SJSA1 (cell line): ENCODE measurements at places on chromosomes 6 and 20. TPM values are rescaled to one million over a fixed set of nuclear protein-coding genes. Genes with fewer than 3 reads are reported as not detected.

TMEM74B gene
- total RNA-seq, result not detected in 2 replicates

ALDH5A1 gene
- total RNA-seq, result 0.66 and 0.78 TPM in 2 replicates

DNA sequence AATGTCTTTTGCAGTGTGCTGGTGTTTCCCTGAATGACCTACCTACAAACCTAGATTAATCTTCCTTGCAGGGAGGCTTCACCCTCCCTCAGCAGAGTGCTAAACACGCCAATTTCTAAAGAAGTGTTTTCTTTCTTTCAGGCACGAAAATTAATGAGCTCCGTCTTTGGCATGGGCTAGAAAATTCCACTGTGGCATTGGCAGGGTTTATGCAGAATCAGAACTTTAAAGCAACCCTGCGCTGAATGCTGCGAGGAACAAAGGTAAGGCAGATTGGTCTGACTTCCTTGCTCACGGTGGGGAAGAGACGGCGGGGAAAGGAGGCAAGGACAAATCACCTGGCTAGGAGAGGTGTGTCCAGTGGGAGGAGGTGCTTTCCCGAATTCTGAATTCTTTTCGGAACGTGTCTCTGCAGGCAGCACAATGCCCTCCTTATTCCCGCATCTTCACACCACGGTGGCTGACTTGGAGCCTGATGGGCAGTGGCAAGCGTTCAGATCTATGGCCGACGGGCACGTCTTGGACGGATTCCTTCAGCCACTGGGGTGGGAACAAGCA, 6.2 kb upstream of the BANF2 start:
- DNase-seq, result no peak

- DNase-seq, result no peak
Measured at GRCh38 chr20:44886828-44887227, 1.3 kb downstream of the YWHAB start.

RIMS4 gene
- not detected in 2 replicates for total RNA-seq

- no peak for DNase-seq
Measured at GRCh38 chr20:14589383-14589782, 252.0 kb upstream of the FLRT3 start.

GRCh38 chr20:63963348-63963741, 6.4 kb downstream of the ZNF512B start:
- DNase-seq, result no peak

RIMS1 gene
- total RNA-seq, result 0.08 TPM in 1 of 2 replicates, not detected in the other
